Trophoblast cell (in vitro differentiated cells and primary cell): ENCODE measurements at places on chromosomes 1 and 21.
A peak's percentile ranks its signal among the peaks of the same experiment; 100 is the strongest.

GRCh38 chr1:220341126-220341525 is 68.9 kb upstream of the RAB3GAP2 start:
- DNase-seq: no peak

DNA sequence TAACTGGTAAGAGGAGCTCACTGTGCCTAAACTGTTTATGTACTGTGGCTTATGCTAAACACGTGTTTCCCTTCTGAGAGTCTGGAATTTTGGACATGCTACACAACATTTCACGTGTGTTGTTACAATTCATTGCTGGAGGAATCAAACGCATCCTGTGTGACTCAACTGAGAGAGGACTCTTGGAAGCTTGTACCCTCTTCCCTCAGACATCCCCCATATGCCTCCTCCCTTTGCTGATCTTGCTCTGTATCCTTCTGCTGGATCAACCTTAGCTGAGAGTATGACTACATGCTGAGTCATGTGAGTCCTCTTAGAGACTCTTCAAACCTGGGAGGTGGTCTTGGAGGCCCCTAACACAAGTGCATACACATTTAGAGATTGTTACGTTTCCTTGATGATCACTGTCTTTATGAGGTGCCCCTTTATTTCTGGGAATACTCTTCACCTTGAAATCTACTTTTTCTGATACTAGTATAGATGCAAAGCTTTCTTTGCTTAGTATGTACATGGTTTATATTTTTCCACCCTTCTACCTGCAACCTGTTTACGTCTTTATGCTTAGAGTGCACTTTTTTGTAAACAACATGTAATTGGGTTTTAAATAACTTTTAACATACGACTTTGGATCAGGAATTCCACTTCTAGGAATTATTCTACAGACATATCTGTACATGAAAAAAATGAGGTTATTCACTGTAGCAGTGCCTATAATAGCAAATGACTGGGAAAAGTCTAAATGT is 8.7 kb downstream of the NPHP4 start:
- DNase-seq: no peak

DNA sequence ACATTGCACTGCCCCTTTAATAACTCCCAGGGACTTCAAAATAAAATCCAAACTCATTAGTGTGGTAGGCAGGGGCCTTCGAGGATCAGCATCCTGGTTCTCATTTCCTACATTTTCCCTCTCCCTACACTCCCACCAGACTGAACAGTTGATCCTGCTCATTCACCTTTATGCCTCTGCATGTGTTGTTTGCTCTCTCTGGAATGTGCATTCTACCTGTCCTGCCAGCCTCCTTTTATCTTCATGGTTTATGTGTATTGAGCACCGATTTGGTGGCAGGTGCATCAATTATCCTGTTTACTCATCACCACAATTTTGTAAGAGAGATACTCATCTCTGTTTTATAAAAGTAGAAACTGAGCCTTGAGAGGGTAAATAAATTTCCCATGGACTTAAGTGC is 125.0 kb downstream of the ADSS2 start:
- DNase-seq: no peak

GRCh38 chr1:177873238-177873637 is 96.6 kb downstream of the SEC16B start:
- no peak for DNase-seq

DNA sequence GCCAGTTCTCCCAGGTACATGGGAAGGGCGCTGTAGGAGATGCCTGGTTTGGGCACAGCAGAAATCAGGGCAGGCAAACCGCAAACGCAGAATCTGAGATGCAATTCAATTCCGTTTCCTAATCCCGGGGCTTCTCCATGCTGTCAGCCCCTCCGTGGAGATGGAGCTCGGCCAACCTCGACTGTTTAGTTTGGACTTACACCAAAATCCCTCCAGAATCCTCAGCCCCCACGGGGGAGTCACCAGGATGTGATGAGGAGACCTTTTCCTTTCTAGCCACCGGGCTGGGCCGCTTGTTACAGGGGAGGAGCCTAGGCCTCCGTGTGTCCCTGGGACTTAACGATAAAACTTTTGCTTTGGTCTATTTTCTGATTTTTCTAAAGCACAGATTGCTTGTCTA is 7.9 kb downstream of the SLC2A7 start:
- no peak for DNase-seq

DNA sequence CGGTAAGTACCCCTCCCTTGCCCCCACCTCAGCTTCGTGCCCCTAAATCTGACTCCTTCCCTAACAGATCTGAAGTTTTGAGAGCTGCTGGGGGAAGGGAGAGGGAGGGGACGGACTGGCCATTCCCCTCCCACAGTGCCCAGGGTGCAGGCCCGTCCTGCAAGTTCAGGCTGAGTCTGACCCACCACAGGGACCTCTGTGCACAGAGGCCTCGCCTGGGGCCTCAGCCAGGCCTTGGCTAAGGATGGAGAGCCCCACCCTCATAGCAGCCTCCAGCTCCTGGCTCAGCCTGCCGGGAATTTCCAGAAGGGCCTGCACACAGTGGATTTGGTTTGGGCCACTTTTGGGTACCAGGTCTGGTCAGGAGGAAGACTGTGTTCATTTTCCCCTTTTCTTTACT is 31.2 kb upstream of the TNFRSF1B start:
- DNase-seq: no peak

DNA sequence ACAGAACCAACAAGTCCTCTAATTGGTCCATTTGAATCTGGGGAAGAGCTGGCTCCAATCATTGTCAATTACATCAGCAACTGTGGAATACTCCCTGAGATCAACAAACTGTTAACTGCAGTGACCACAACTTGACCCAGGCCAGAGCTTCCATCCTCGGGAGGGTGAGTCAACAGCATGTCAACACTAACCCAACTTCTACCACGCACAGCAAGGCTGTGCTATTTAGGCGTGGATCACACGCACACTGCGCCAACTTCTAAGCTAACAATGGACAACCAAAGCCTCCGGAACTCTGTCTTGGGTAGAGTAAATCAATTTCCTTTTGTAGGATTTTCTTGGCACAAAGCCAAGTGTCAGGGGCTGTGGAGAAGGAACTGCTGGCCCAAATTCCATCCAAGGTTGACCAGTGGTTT is 30.4 kb downstream of the APP start:
- DNase-seq: peak; percentile 26

DNA sequence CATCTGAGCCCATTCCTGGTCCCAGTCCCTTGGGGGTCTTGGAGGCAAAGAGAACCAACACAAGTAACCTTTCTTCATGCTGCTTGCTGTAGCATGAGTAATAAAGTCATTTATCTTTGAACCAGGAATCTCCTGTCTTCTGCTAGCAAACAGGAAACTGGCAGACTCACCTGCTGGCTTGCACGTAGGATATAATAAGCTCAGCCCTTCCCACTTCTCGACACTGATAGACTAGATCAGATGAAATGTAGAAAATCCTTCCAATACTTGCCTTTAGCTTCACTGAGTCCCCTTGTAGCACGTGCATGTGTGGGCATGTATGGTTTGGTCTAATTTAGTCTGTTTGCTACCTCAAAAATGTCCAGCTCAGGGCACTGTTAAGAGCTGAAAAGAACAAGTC is 6.5 kb upstream of the TFF2 start:
- DNase-seq: no peak

- DNase-seq: peak; percentile 93
Measured at GRCh38 chr21:34220556-34221195, 143.1 kb upstream of the KCNE2 start.

DNA sequence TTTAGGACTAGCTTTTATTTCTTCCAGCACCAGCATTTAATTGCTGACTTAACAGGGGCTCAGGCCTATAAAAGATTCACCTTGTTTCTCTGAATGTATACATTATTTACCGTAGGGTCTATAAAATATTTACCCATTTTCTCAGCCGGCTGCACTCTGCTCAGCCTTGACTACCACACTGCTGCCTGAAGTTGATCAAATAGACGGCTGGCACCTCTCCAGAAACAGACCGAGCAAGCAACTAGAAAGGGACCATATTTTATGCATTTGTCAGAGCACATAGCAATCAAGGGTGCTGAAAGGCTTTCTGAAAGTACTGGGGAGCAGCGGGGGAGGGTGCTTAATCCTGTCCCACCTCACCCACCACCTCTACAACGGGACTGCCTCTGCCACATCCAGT is 64.7 kb upstream of the FGGY start:
- DNase-seq: no peak

DNA sequence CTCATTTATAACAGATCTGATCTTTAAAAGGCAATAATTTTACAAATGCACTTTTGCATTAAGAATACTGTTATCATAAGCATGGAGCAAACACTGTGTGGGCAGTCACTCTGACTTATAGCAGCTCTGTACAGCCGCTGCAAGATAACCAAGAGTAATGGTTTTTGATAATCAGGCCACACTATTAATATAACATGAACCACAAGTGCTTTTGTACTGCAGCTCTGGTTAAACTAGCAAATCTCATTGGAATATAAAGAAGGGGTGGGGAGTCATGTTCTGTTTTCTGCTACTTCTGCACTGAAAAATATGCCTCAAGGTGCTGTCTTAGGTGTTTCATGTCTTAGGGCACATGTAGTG is 357.4 kb downstream of the LMO4 start:
- DNase-seq: no peak

DNA sequence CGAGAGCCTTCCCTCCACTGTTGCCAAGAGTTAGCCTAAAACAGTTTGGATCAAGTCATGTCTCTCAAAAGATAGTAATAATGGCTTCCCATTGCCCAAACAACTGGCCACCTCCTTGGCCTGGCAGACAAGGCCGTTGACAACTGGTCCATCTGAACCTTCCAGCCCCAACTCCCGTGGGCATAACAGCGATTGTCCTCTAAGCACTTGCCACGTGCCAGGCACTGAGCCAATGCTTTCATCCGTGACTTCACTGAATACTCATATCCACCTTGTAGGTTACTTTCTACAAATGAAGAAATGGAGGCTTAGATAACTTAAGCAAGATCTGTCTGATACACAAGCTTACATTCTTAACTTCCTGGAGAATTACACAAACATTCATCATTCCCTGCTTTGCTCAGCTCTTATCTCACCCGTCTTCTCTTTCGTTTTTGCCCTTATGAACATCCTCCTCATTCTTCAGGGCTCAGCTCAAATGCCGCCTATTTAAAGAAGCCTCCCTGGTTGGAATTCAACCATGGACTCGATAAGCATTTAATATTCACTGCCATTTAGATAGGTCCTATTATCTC is 106.4 kb downstream of the KCND3 start:
- peak; percentile 46 for DNase-seq

GRCh38 chr1:66757722-66758240 is 5.5 kb downstream of the DYNLT5 start:
- no peak for DNase-seq
